ENCODE measurements at places on chromosomes 4 and X.

DNA sequence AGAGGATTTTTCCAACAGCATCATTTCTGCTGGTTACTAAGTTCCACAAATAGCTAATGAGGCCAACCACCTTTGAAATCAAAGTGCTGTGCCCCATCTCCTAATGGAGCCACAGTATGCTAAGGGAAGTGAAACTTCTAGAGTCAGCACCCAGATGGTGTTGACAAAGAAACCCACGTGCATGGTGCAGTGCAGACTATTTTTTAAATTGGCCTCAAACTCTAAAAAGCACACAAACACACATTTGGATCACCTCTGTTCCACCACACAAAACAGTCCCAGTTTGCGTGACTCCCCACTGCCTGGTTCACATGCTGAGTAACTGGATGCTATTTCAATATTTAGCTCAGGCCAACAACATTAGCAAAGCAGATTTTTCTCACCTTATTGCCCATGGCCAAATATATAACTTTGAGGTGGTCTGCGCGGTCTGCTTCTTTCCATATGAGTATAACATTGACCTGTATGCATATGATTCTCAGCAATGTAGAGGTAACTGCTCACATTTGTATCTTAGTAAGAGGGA is 69.9 kb downstream of the AMELX start:
- DNase-seq: no peak

DNA sequence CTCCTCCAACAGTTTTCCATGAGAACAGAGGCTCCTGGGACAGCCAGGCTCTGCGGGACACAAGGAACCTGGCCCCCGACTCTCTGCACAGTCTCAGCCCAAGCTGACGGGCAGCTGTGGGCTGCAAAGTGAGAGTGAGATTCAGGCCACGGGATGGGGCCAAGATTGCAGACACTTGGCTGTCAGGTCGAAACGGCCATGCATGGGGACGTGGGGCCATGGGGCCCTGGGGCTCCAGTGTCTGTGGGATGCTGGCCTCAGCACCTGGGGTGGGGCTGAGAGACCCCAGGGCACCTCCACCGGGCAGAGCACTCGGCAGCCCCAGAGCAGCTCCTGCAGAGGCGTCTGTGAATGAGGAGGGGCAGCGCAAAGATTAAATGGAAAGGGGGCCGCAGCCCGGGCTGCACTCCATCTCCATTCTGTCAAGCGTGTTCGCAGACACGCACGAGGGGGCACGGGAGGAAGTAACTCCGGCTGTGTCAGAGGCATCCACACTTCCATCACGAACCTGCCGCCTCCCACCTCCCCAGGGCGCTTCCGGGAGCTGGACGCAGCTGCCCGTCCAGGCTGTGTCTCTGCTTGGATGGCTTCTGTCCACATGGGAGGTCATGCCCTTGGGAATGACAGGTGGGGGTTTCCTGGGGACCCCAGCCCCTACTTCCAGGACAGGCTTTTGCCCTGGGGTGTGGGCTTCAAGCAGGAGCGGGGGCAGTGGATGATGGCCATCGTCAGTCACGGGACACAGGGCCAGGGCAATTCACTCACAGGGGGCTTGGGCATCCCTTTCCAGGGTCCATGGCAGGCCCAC is 82.8 kb upstream of the NKX1-1 start:
- no peak for DNase-seq

GRCh38 chr4:106595906-106596305 is 227.3 kb upstream of the GIMD1 start:
- DNase-seq: no peak

DNA sequence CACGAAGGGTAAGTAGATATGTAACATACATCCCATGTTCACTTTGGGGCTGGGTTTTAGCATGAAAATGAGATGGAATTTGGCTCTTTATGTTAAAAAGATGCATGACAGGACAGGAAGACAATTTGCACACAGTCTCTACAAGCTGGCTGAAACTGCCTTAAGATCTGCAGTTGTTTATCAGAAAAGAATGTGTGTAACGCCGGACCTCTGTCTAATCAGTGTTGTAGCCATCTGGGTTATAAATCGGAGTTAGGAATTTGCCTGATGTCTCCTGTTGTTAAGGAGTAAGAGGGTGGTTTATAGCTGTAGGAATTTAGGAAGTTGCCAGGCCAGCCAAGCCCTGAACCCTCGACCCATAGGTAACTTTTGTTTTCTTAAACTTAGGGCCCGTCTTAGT is 562.9 kb upstream of the FAT1 start:
- DNase-seq: no peak

- no peak for DNase-seq
Measured at GRCh38 chr4:94175553-94176261, 32.0 kb upstream of the SMARCAD1 start.

- DNase-seq: no peak
Measured at GRCh38 chr4:98484031-98484430, 174.4 kb downstream of the TSPAN5 start.

DNA sequence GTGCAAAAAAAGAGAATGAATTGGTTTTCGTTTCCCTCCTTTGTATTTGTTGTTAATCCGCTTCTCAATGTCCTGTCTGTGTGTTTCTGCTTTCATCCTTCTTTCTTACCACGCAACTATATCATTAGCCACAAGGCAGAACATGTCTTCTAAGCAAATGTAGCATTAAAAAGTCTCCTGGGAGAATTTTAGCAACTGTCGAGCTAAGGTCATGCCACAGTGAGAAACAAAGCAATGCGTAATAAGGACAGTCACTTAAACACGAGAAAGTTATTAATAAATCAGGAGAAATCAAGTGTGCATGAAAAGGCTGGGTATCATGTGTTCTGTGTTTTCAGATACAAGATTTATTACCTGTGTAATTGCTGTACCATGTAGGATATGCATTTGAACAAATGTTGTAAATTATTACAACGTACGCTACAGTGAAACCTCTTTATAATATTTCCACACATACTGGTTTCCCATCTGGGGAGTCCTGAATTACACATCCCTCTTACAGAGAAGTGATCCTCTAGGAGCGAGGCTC is 890.8 kb downstream of the TRIML1 start:
- DNase-seq: no peak

DNA sequence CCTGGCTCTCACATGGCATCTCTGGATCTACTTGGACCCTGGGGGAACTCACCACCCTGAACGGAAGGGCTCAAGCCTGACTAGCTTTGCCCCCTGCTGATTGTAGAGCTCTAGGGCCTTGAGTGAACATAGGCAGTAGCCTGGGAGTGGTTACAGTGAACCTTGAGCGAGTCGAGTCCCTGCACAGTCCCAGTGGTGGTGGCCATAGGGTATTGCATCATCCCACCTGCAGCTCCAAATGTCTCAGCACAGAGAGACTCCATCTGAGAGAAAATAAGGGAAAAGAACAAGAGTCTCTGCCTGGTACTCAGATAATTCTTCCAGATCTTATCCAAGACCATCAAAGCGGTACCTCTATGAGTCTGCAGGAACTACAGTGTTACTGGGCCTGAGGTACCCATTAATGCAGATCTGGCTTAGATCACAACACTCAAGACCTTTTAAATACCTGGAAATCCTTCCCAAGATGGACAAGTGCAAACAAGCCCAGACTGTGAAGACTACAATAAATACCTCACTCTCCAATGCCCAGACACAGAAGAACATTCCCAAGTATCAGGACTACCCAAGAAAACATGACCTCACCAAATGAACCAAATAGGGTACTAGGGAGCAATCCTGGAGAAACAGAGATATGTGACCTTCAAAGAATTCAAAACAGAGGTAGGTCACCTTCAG is 167.5 kb upstream of the TET2 start:
- DNase-seq: no peak

DNA sequence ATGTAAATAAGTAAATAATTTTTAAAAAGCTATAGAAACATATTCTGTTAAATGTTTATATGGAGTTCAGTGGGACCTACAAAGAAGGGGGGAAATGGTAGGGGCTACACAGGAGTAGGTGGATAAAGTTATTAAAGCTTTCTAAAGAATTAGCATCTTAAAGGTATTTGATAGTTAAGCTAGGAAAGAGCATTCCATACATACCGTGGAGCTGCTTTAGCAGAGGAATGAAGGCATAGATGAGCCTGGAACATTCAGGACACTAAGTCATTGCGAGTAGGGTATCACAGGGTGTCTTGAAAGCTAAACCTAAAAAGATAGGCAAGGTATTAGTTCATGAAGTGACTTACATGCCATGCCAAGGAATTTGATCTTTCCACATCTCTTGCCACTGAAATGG is 60.4 kb downstream of the SLC10A6 start:
- no peak for DNase-seq

- no peak for DNase-seq
Measured at GRCh38 chrX:97619499-97619898, 735.8 kb downstream of the RPA4 start.

DNA sequence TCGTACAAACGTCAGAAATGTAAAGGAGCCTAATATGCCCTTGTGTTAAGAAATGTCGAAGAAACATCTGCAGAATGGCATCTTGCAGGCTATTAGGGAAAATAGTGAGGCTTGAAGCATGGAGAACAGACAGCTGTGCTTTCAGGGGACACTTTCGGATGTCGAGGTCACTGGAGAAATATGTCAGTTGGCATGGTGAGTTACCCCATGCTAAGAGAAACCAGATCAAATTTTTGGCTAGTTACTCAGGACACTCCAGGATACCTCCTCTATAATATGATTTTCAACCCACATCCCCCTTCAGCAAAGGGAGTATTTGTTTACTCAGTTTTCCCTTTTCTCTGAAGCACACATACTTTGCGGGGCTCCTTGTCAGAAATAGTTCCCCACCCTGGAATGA is 171.4 kb downstream of the GPC3 start:
- no peak for DNase-seq

GRCh38 chr4:109290918-109291317 is 11.5 kb downstream of the COL25A1 start:
- DNase-seq: no peak

GRCh38 chrX:120090208-120090607 is 12.7 kb upstream of the RHOXF2B start:
- no peak for DNase-seq

GRCh38 chrX:112078606-112079005 is 4.0 kb downstream of the TRPC5 start:
- no peak for DNase-seq

- no peak for DNase-seq
Measured at GRCh38 chr4:47562297-47562696, 77.2 kb downstream of the ATP10D start.

DNA sequence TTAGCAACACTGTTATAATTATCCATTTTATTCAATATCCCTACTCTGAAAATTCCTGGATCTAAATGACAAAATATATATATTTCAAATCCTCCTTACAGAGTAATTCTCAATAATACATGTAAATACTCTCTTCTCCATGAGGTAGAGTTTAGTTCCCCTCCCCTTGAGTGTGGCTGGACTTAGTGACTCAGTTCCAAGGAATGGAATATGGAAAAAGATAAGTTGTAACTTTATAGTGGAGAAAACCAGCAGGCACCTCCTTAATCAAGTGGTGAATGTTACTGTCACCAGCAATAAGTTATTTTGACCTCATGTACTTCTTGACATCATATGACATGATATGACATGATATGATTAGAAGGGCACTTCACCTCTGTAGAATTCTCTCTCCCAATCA is 302.0 kb downstream of the RAB28 start:
- DNase-seq: no peak

- DNase-seq: no peak
Measured at GRCh38 chrX:1500701-1501624, 36.0 kb downstream of the P2RY8 start.

DNA sequence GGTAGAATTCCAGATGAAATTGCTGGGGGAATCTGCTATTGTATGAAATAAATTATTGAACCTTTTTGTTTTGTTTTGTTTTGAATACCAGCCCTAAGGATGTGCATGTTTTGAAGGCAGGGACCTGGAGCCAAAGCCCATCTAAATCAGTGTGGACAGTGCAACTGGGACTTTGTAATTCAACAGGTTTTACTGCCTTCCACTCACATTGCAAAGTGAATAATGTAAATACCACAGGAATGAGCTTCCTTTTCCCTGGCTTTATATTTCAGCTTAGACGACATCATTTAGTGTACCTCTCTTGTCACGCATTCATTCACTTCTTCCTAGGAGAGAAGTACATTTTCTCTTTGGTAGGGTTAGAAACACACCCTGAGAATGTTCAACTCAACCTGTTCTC is 795.0 kb downstream of the CENPC start:
- no peak for DNase-seq

GRCh38 chrX:155997436-155997835 is at the start of gene IL9R:
TSS of gene IL9R (plus strand) at chrX:155997696. CDS start at chrX:155997760, 64 bp downstream.
- DNase-seq: no peak

- no peak for DNase-seq
Measured at GRCh38 chr4:105714932-105715331, 6.3 kb downstream of the GSTCD start.

DNA sequence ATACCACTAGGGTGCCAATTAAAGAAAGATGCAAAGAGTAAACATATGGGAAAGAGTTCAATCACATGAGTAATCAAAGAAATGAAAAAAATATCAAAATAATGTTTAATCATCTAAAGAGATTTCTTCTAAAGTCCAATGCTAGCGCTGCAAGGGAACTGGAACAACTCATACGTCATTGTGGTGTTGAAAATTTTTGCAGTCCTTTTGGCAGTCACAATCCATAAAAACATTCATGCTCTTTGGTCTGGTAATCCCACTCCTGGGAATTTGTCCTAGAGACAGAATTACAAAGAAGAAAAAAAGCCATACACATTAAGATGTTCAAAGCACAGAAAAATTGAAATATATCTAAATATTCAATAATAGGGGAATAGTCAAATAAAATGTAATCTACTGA is 4.6 kb downstream of the P2RY4 start:
- no peak for DNase-seq

GRCh38 chr4:163071308-163071707 is 95.4 kb downstream of the NAF1 start:
- no peak for DNase-seq

- DNase-seq: no peak
Measured at GRCh38 chr4:73080789-73081188, 11.3 kb upstream of the COX18 start.

DNA sequence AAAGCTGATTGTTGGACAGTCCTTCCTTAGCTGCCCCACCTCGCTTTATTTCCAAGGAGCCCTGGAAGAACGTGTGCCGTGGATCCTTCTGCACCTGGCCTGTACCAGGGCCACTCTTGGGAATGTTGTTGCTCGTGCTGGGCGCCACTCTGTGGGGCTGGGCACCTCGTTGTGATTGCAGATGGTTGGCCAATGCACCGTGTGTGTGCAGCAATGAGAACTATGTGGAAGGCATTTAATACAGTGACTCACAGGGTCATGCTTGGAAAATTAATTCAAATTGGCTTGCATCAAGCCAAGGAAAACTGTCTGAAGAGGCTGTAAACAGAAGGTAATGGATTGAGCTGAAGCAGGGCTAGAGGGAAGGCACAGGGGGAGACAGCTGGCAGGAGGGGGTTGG is 37.0 kb upstream of the CD99L2 start:
- no peak for DNase-seq

GRCh38 chrX:50000937-50001542 is 78.6 kb downstream of the CLCN5 start:
- no peak for DNase-seq

GRCh38 chr4:15562623-15563022 is 92.5 kb downstream of the FBXL5 start:
- no peak for DNase-seq

DNA sequence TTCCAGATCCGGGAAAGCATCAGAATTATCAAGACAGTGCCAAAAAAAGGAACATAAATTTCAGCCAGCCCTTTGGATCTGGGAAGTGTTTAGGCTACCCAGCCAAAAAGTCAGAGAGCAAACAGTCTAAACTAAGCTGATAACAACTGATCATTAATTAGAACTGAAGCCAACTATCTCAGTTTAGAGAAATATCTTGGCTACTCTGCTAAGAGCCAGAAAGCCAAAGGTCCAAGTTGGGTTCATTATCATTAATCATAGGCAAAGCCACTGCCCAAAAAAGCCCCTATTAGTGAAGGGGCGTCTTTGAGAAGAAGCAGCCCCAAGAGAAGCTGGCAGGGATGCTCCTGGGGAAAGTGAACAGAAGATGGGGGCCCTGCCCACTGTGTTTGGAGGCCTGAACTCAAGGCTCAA is 37.0 kb upstream of the SHISA3 start:
- DNase-seq: no peak

Data from neuronal stem cell (in vitro differentiated cells).